ENCODE measurements at places on chromosomes 6 and 20.

GRCh38 chr6:51137777-51138176, 319.1 kb downstream of the TFAP2B start:
- no peak for DNase-seq

DNA sequence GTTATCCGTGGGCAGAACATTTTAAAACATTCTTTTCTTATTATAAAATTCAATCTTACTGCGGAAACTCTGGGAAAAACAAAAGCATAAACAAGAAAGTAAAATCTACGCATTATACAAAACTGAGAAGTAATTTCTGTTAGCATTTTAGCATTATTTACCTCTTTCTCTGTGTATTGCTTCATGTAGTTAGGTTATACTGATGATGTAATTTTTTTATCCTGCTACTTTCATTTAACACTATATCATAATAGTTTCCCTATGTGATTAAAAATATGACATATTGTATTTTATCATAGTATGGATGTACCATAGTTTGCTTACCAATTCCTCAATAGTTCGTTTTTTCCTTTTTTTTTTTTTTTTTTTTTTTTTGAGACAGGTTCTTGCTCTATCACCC, 4.2 kb upstream of the GCNT2 start:
- no peak for DNase-seq

DNA sequence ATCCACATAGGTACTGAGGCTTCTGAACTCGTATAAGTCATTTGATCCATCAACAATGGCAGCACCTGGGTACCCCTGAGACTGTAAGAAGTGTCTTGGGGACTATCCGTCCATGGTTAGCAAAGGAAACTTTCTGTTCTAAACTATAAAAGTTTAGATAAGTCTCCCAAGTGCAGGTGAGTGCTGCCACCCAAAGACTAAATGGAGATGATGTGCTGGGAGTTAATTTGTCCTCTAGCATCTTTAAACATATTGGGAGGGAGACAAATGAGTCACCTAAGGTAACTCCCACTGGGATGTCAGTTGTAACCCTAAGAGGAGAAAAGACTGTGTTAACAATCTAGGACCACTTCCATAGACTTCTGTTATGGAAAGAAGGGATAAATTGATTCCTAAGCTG, 6.2 kb downstream of the BEND6 start:
- no peak for DNase-seq

GRCh38 chr20:32970115-32970972, 33.9 kb downstream of the SUN5 start:
- DNase-seq = peak; percentile 15

GRCh38 chr6:134516582-134516981, 198.7 kb upstream of the SGK1 start:
- no peak for DNase-seq

GRCh38 chr6:25404693-25405169, 125.6 kb downstream of the CARMIL1 start:
- peak; percentile 41 for DNase-seq

Measured in GM13976 (cell line).